ENCODE measurements at places on chromosomes 2 and 18.
A peak's percentile ranks its signal among the peaks of the same experiment; 100 is the strongest.

GRCh38 chr18:78268226-78268988 is 711.2 kb upstream of the SALL3 start:
- no peak for DNase-seq

GRCh38 chr2:230921806-230922595 is 3.0 kb downstream of the GPR55 start:
- DNase-seq = no peak

DNA sequence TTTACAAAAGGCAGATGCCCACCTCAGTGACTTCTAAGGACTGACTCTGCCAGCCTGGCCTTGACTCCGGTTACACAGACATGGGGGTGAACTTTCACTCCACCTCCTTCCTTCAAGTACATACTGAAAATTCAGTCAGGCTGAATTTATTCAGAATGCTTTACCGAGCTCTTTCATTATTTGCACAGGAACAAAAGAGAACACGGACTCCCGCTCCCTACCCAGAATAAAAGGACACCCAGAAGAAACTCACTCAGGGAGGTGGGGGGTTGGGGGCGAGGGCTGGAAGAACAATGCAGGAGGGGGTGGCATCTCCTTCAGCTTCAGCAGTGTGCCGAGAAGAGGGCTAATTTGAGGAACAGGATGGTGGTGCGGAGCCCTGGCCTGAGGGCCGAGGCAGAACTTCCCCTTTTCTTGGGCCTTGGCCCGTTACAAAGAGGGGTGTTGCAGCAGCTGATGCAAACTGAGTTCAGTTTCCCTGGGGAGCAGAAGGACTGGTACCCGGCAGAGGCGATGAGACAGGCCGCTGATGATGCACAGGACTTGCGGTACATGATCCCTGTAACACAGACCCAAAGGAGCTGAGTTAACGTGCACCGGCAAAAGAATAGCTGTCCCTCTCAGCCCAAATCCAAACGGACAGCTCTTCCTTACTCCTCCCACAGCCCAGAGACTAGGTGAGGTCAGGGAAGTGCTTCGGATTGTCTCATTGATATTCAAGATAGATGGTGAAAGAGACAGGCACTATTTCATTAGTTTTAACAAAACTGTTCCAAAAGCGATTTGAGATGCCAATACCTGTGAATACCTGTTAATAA is 24.1 kb downstream of the LYPD1 start:
- no peak for DNase-seq

DNA sequence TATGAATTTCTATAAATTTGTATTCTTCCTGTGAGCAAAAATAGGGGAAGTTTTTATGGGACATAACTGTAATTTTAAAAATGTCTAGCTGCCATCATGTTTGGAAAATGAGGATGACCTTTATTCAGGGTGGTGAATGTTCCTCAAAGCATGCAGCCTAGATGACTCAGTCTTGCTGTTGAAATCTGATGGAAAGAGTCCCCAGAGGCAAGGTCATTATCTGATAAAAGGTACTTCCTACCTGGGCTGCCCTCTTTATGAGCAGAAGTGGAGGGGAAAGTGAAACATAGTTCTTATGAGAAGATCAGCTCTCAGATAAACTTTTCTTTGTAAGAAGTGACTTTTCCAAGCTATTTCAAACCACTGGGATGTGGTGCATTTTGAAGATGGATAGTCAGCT is 1144.7 kb upstream of the PIK3C3 start:
- DNase-seq = no peak

DNA sequence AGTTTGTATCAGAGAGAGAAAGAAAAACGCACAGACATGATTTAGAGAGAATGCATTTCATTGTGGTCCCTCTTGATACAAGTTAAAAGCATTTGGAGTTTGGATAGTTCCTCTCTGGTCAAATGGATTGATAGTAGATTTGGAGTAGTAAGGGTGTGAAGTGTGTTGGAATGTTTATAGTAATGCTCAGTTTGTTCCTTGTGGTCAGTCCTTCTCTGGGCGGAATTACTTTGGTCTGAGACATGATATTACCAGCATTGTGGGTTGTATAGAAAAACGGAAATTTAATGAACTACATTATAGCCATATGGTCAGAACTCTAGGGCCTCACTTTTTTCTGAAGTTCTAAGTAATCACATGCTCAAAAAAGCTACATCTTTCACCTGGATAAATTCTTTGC is 178.9 kb downstream of the AGAP1 start:
- DNase-seq = no peak

DNA sequence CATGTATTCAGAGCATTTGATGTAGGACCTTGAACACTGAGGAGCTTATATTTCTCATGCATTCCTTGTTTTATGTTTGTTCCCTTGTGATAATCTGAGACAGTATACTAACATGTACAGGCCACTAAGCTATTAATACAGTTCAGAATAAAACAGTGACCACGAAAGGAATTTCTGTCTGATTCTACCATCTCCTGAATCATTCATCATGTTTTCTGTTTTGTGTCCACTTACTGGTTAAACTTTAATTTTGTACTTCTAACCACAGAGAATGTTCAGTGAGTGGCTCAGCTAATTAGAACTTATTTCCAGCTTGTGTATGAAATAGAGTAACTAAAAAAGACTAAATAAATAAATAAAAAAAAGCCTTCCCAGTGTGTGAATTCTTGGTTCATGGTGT is 110.4 kb downstream of the LRP1B start:
- no peak for DNase-seq

DNA sequence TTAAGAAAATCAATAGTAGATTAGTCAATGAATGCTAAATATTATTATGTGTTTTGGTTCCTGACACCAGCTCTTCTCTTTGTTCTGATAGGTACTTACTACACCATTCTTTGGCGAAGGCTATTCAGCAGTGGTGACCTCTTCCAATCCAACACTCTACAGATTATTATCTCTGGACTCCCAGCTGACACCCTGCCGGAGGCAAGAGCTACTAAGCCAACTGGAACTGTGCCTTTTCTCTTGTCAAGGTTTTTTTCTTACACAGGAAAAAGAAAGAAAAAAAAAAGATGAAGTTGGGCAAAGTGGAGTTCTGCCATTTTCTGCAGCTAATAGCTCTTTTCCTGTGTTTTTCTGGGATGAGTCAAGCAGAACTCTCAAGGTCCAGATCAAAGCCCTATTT is 11.7 kb downstream of the CDH7 start:
- DNase-seq = no peak

- DNase-seq = no peak
These were observed 89.7 kb upstream of the CXCR4 start for GRCh38 chr2:136207665-136208064.

- DNase-seq = peak; percentile 67
These were observed 550 bp downstream of the USP34 start for GRCh38 chr2:61470122-61470951.

DNA sequence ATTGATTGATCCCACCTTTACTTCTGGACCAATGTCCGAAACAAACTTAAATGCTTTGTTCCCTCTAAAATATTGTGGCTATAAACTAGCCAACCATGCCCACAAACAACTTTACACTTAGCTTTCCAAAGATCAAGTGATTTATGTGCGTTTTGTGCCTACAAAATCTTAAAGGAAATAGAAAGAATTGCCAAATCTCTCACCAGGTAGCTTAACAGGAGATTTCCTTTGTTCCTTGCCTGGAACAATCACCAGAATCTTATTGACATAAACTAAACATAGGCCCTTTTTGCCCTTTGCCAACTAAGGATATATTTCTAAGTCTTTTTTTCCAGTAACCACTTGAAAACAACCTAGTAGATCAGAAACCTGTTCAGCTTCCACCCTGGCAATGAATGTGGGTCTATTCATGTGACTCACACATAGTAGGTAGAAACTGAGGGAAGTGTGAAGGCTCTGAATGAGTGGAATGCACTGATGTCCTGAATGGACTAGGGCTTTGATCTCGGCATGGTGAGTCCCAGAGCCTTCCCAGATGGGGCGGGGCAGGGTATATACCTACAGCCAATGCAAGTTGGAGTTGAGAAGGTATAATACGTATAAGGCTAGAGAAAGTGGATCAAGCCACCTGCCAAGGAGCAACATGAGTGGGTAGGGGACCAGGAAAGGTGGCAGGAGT is 94.6 kb upstream of the PPP1CB start:
- DNase-seq = no peak

DNA sequence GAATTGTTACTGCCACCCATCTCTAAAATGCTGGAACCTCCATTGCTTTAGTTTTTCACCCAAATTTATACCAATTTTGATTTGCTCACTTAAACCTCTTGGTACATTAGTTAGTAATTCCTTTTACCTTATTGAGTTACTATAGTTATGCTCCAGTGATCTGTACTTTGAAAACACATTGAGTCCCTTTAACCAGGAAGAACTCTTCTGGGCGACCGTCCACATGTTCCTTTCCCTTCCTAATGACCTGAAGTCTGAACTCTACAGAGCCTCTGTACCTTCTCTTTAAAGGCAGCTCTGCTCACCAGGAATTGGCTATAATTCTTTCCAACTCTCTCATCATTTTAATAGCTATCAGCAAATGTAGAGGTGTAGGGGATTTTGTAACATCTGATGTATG is 290.0 kb downstream of the NEDD4L start:
- no peak for DNase-seq

DNA sequence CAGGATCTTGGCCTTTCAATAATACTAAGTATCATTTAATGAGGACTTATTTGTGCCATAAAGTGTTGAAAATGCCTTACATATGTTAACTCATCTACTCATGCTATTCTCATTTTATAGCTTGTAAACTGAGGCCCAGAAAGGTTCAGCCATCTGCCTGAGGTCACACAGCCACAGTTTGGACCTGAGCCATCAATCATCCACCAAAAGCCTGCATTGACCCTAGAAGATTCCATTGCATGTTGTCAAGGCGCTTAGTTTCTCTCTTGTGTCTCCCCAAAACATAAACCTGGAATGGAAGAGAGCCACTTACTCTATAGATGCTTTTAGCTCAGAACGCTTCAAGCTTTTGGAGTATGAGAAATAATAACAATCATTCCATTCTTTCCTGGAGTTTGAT is 26.8 kb downstream of the NPAS2 start:
- no peak for DNase-seq
